ENCODE measurements at places on chromosomes 12 and 14.

DNA sequence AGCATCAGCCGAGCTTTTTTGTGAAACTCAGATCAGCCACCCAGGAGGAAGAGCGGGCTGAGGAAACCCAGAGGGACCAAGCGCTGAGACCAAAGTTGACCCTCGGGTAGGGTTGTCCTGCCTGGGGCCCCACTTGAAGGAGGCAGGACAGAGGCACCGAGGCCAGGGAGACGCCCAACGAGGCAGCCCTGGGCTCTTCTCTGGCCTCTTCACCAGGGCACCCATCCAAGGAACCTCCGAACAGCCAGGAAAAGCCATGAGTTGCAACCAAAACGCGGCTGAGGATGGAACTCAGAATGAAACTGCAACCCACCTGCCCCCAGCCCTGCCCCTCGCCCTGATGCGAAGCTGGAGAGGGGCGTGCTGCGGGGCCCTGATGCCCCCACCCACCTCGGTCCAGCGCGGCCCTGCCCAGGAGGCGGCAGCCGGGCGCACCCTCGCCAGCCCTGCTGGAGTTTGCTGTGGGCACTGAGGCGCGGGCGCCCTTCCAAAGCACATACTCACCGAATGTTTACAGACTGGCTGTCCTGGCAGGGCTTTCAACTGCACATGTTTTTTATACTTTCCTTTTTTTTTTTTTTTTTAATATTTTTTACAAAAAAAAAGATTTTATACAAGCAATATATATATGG lies 41.9 kb downstream of the JDP2 start:
- no peak for DNase-seq

- DNase-seq = no peak
These were observed 305.8 kb downstream of the AACS start for GRCh38 chr12:125371033-125371432.

- DNase-seq = no peak
These were observed 22.1 kb upstream of the KIF26A start for GRCh38 chr14:104116288-104116755.

- DNase-seq = no peak
These were observed 1035.5 kb downstream of the FSCB start for GRCh38 chr14:43471595-43471994.

- DNase-seq = no peak
These were observed 8.5 kb upstream of the PTPRB start for GRCh38 chr12:70645494-70646317.

- DNase-seq = no peak
These were observed 69.3 kb downstream of the ELK3 start for GRCh38 chr12:96263449-96263902.

DNA sequence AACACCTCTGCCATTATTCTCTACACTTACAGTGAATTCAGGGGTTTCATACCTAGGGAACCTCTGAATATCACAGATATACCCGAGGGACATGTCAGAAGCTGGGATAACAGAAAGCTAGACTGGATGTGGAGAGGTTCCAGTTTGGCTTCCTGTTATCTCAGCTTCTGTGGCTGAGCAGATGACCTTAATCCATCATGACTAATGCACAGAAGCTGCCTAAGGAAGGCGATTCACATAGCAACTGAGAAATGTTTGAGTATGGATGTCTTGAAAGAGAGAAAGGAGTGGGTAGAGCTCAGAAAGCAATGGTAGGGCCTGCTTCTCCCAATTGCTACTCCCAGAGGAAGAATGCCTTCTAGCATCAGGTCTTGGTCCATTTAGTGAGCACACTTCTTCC lies 187.6 kb downstream of the RMST start:
- DNase-seq = no peak

GRCh38 chr14:105935384-105935783 lies 409.0 kb downstream of the TMEM121 start:
- DNase-seq = peak; percentile 37

DNA sequence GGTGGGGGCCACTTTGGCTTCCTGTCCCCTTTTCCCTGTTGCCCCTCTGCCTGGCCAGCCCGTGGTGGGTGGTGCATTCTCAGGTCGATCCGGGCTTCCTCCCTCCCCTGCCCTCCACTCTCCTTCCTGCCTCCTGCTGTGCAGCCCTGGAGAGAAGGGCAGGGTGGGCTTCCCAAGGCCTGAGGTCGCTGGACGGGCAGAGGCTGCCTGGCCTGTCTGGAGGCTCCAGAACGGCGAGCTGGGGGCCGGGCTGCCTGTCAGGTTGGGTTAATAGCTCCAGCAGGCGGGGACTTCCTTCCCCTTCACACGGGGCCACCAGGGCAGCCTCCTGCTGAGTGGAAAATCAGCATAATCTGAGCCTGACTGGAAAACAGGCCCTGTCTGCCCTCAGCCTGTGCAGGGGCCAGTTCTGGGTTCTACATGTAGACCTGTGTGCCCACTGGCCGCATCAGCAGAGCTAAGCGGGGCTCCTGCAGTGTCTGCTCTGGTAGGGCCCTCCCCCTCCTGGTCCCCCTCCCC lies 11.3 kb downstream of the KIF26A start:
- no peak for DNase-seq

DNA sequence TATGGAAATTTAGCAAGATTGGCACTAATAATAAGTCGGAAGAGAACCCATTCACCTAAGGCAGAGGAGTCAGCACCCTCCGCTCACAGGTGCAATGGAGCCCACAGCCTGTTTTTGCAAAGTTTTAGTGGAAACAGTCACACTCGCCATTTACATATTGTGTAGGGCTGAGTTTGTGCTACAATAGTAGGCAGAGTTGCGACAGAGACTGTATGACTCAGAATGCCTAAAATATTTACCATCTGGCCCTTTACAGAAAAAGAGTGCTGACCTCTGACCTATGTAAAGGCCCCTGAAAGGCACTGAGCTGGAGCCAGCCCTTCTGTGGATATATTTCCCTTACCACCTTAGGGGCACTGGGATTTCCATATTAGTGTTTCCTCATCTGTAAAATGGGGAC lies 79.0 kb downstream of the PRIMA1 start:
- no peak for DNase-seq

DNA sequence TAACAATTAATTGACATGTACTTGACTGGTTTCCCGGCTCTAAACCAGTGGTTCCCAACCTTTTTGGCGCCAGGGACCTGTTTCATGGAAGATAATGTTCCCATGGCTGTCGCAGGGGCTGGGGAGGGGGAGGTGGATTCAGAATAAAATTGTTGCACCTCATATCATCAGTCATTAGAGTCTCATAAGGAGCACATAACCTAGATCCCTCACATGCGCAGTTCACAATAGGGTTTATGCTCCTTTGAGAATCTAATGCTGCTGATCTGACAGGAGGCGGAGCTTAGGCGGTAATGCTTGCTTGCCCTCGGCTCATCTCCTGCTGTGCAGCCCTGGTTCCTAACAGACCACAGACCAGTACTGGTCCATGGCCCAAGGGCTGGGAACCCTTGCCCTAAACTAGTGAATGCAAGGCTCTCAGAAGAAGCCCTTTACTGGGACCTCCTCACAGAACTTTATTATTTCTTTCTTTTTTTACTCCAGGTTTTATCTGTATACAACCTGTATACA lies 86.4 kb upstream of the SINHCAF start:
- DNase-seq = no peak

GRCh38 chr14:99478128-99478527 lies 2.5 kb downstream of the SETD3 start:
- no peak for DNase-seq

GRCh38 chr12:116026346-116026745 lies 251.1 kb downstream of the MED13L start:
- DNase-seq = no peak

DNA sequence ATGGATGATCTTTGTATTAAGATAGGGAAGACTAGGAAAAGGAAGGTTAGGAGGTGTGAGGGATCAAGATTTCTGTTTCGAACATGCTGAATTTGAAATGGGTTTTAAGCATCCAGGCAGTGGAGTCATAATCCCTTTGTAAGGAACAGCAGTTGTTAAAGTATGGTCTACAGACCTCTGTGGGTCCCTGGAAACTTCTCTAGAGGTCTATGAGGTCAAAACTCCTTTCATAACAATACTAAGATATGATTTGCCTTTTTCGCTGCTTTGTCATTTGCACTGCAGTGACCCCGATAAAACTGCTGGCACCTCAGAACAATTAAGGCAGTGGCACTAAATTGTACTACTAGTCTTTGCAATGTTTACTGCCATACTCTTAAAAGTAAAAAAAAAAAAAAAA lies 1.5 kb downstream of the RAD51AP1 start:
- no peak for DNase-seq

- DNase-seq = no peak
These were observed 31.3 kb downstream of the CORO1C start for GRCh38 chr12:108699955-108700563.

- DNase-seq = no peak
These were observed 138.9 kb downstream of the PIWIL1 start for GRCh38 chr12:130476451-130477135.

- no peak for DNase-seq
These were observed 21.3 kb downstream of the SLC6A15 start for GRCh38 chr12:84891106-84891838.

DNA sequence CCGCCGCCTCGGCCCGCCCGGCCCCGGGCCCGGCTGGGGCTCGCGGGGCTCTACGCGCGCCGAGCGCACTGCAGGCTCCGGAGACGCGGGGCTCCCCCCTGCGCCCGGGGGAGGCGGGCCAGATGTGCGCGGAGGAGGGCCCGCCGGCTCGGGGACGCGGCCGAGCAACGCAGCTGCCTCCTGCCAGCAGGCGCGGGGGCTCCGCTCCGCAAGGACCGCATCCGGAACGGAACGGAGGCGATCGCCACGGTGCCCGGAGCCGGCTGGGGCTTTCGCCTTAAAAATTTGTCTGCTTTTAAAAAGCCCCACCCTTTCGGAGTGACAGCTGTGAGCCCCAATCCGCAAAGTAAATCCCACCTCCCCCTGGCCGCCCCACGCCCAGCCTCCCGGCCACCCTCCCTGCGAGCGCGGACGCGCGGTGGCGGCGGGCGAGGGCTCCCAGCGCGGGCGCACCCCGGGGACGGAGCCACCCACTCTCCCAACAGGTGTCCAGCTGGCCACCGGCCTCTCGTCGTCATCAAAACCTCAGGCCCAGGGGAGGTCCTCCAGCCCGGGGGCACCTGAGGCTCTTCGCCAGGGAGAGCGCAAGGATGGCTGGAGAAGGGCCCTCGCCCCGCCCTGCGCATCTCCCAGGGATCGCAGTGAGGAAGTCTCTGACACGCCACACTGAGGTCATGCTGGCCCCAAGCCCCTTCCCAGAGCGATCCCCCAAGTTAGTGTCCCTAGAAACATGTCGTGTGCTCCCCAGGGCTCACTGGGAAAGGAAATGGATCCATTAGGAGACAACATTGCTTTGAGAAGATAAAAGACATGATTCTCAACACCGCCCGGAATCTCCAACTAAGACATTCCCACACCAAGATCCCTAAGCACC lies at the start of gene TMEM132D:
TMEM132D (minus strand) TSS at position 70 of the 874 bp plus-strand sequence.
- no peak for DNase-seq

- DNase-seq = no peak
These were observed 19.9 kb downstream of the TMEM233 start for GRCh38 chr12:119613319-119613936.

GRCh38 chr12:124685689-124686369 lies 118.4 kb upstream of the NCOR2 start:
- no peak for DNase-seq

DNA sequence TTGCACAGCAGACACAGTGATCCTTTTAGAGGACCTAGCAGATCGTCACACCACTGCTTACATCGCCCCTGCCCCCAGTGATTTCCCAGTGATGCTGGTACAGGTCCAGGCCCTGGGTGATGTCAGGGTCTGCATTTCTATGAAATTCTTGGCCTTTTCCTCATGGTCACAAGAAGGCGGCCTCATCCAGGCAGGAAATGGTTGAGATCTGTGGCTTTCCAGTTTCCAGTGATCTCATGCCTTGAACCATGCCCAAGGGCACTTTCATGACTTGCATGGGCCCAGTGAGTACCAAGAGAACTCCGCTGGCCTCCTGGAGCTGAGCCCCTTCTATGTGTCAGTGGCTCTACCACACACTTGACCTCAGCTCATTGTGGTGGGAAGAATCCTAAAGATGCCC lies 41.9 kb upstream of the BDKRB2 start:
- DNase-seq = no peak

- DNase-seq = no peak
These were observed 69.0 kb downstream of the PRIMA1 start for GRCh38 chr14:93719256-93719655.

DNA sequence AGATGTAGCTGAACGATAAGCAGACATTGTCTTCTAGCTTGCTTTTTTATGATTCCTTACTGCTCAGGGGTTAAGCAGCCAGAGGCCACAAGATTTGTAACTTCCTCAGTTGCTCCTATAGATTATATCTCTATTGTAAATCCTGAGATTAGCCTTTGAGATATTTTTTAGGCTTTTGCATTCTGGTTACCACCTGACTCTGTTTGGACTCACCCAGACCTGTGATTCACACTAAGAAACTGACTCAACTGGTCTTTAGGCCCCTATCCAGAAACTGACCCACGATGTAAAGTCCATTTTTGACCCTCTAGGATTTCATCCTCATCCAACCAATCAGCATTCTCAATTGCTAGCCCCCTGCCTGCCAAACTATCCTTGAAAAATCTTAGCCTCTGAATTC lies 194.4 kb downstream of the RASSF9 start:
- no peak for DNase-seq

GRCh38 chr12:108609537-108610335 lies 11.9 kb upstream of the TMEM119 start:
- DNase-seq = no peak

DNA sequence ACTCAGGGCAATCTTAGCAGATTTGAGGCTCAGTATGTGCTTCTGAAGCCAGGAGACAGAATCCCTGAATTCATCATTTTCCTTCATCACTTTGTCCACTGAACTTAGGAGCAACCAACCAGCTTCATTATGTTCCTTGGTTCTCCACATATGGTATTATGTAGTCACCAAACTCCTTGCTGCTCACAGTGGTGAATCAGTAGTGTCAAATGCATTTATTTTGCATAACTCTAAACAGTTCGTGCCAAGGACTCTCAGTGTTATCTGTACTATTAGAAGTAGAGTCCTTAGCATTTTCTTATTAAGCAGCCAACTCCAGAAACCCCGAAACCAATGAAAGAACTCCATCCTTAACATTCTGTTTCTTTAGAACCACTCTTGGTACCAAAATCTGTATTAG lies 466.9 kb upstream of the RGS6 start:
- no peak for DNase-seq

DNA sequence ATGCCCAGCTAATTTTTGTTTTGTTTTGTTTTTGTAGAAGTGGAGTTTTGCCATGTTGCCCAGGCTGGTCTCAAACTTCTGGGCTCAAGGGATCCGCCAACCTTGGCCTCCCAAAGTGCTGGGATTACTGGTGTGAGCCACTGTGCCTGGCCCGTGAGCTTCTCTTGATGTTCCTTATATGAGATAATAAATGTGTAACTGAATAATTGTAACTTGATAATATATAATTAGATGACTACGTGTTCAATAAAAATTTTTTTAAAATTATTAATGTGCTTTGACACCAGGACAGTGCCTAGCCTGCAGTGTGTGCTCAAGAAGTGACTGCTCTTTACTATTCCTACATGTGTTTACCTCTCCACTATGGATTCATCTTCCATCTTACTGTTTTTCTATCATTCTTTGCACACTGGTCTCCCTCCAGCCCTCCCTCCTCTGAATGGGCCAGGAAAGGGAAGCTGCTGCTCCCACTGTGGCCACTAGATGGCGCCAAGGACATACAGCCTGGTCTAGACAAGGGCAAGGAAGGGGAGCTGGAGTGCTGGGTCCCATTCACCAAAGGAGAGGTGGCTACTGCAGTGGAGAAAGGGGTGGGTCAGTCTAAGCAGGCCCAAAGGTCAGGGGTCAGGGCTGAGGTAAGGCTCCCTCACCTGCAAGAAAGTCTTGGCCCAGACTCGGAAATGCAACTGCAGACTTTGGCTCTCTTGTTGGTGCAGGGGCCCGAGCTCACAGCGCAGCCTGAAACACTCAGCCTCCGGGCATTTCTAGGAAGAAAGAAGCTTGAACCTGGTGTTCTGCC lies 14.7 kb upstream of the ZNF385A start:
- no peak for DNase-seq

Data from vagina (tissue), 2 donors.